ENCODE measurements at places on chromosomes 7 and 10. TPM values are rescaled to one million over a fixed set of nuclear protein-coding genes. Genes with fewer than 3 reads are reported as not detected.

Gene HIP1
- polyA plus RNA-seq: 1.8 TPM

Gene SYT15B
- 1.3 TPM for polyA plus RNA-seq

Gene TACC2
- polyA plus RNA-seq: 51.8 TPM

Gene IFIT1B
- polyA plus RNA-seq: not detected

Gene PON1
- polyA plus RNA-seq: not detected

Gene CHAT
- polyA plus RNA-seq: not detected

Gene TSC22D4
- 60.0 TPM for polyA plus RNA-seq

Gene CYP26C1
- polyA plus RNA-seq: 0.02 TPM

Measured in esophagus (tissue), 2 donors.